ENCODE measurements at places on chromosomes 4 and X.

DNA sequence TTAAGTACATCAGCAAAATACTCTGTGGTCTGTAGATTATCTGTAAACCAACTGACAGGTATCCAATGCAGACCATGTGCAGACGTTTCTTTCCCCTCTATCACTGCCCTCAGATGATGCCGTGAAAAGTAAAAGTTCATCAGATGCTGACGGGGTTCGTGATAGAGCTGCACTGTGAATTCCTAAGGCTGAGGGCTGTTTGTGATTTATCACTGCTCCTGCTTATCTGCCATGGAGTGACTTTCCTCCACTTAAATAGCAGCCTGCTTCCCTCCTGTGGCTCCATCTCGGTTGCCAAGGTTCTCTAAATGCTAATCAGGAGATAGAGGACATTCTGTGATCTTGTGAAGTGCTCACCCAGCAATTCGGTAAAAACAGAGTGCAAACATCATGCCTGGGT lies 89.3 kb upstream of the SRD5A3 start:
- DNase-seq: no peak

GRCh38 chr4:6720202-6720699 lies 4.3 kb downstream of the BLOC1S4 start:
- DNase-seq: peak; percentile 91

DNA sequence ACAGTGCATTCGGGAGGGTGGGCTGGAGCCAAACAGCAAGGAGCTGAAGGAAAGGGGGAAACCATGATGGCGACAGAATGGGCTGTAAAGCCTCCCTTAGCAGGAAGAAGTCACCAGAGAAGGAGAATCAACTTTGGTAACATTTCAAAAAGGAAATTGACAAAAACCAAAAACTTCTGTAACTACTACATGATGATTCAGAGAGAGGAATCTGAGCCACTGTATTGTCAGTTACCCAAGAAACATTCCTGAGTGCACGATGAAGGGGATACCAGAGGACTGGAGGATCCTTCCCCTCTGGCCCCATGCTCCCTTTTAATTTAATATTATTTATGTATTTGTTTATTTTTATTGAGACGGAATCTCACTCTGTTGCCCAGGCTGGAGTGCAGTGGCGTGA lies 26.3 kb downstream of the PDHA1 start:
- no peak for DNase-seq

DNA sequence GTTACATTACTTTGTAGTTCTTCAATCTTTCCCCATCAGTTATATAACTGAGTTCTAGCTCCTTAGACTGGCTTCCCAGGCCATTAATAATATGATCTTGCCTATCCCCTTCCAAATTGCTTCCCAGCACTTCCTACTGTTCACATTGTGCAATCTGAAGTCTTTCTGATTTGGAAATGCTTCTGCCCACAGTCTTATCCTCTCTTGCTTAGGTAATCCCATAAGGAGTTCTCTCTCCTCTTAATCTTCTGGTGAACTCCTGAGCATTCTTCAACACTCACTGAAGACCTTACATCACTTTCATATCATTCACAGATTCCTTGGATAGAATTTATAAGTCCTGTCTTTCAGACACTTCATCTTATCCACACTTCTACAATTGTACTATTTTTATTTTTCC lies 132.7 kb upstream of the TTC29 start:
- DNase-seq: no peak

- no peak for DNase-seq
These were observed 36.7 kb downstream of the CLNK start for GRCh38 chr4:10647846-10648245.

- DNase-seq: no peak
These were observed 1032.7 kb downstream of the ADGRL3 start for GRCh38 chr4:62232814-62233213.

DNA sequence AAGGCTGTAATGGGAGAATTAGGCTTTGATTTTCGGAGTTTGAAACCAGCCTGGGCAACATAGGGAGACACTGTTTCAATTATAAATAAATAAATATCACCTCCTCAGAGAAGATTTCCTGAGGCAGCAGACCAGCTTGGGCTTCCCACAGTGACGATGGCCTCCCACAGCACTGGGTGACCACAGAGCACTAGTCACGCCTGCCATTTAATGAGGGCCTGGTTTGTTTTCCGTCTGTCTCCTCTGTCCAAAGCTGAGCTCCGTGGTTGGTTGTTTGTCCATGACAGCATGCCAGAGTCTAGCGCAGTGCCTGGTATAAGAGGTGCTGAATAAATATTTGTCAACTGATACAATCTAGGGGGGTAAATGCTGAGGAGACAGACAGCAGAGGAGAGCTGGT lies 10.4 kb upstream of the PDGFRA start:
- no peak for DNase-seq

- DNase-seq: no peak
These were observed 31.8 kb downstream of the CPLX1 start for GRCh38 chr4:793941-794621.

GRCh38 chr4:114466299-114466698 lies 132.3 kb upstream of the UGT8 start:
- no peak for DNase-seq

DNA sequence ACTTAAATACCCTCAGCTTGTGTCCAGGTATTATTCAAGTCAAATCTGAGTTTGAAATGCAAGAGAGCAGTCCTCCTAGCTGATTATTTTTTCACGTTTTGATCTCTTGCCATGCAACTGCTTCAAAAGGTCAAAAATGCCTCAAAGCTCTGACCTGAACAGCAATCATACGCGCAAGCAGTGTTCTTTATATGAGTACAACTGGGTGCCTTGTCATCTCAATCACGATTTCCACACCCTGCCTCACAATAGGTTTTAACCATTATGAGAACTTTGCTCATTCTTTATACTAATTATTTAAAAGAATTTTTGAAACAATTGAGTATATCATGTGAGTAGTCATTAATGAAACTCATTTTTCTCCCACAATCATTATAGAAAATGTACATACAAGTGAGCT lies 649.1 kb downstream of the DMD start:
- DNase-seq: no peak

GRCh38 chr4:80911458-80911857 lies 119.0 kb upstream of the BMP3 start:
- no peak for DNase-seq

GRCh38 chr4:174373821-174374220 lies 90.1 kb downstream of the CEP44 start:
- DNase-seq: no peak

DNA sequence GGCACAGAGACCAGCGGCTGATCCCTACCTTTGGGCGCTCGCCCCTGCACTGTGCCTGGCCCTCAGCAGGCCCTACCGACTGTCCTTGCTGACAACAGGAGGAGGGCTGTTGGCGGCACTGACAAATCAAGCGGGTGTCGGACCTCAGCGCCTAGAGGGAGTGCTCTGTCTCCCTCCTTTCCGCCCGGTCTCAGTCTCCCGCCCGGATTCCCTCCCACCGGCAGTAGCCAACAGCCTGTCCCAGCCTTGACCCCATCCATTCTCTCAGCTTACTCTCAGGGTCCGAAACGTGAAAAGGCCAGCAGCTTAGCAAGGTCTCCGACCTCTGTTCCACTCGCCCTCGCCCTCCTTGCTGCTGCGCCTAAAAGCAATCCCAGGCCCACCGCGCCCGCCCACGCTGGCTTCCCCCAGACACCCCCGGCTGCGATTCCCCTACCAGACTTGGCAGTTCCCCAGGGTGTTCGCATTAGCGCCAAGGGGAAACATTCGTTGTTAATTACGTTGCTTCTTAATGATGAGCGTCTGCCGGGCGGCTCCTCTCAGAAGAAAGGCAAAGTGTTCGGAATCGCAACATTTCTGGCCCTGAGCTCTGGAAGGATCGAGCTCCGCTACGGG lies 96.2 kb downstream of the SOWAHB start:
- peak; percentile 52 for DNase-seq

- no peak for DNase-seq
These were observed 2.4 kb downstream of the SRD5A3 start for GRCh38 chr4:55348466-55348865.

DNA sequence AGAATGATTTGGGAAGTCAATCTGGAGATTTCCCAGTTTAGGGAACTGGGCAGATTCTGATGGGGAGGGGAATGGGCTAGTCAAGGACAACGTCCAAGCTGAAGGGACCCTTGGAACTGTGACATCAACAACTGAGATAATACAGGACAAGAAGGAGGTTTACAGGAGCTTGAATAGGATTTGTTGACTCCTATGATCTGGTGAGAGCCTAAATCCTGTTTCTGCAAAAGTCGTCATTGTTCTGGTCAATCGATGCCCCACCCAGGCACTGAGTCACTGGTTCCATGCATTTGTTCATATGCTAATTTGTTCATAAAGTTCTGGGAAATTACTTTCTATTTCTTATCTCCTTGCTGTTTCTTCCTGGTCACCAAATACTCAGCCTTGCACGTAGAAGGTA lies 15.3 kb upstream of the PDGFRA start:
- no peak for DNase-seq

DNA sequence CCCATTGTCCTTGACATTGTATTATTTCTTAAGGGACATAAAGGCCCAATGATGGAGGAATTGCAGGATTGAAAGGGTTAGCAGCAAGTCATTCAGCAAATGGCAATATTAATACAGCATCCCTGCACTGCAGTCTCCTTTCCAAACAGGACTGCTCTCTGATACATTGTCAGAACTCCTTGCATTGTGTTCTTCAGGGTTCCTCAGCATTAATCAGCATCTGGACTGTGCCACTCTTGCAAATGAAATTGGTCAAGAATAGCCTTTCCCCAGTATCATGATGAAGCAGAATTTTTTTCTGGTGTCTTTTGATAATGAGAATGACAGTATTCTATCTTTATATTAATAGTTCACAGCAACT lies 272.6 kb upstream of the HAND2 start:
- DNase-seq: no peak

- DNase-seq: no peak
These were observed 21.5 kb upstream of the HTRA3 start for GRCh38 chr4:8248091-8248490.

GRCh38 chr4:8409264-8410065 lies 31.1 kb downstream of the ACOX3 start:
- DNase-seq: peak; percentile 62

GRCh38 chr4:40908702-40909362 lies 159.1 kb downstream of the NSUN7 start:
- DNase-seq: peak; percentile 48

- no peak for DNase-seq
These were observed 251.0 kb downstream of the ZNF674 start for GRCh38 chrX:46294234-46294633.

GRCh38 chr4:128025319-128025718 lies 35.8 kb upstream of the LARP1B start:
- DNase-seq: no peak

DNA sequence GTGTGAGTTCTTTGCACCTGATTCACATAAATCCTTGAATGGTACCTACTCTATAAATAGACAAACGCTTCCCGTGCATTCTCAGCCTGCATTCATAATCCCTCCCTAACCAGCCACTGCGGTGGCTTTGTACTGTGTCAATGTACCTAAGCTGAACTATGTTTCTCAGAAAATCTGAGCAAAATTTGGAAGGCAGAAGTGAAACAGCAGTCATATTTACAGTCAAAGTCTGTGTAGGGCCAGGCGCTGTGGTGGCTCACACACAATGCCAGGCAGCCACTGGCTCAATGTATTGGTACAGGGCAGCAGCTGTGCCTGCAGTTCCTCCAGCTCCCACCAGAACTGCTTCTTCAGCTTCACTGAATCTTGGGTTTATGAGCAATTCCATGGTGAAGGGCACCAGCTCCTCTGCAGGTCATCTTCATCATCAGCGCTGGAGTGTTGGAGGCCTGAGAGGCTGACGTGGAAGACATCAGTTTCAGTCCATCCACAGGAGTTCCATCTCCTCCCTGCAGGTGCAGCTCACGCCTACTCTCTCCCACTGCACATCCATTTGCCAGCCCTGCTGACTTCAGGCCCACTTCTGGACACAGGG lies 32.3 kb upstream of the IRF2 start:
- no peak for DNase-seq

GRCh38 chrX:120453985-120454384 lies 15.1 kb downstream of the LAMP2 start:
- no peak for DNase-seq

- no peak for DNase-seq
These were observed 690.2 kb downstream of the FAT4 start for GRCh38 chr4:126004941-126005340.

DNA sequence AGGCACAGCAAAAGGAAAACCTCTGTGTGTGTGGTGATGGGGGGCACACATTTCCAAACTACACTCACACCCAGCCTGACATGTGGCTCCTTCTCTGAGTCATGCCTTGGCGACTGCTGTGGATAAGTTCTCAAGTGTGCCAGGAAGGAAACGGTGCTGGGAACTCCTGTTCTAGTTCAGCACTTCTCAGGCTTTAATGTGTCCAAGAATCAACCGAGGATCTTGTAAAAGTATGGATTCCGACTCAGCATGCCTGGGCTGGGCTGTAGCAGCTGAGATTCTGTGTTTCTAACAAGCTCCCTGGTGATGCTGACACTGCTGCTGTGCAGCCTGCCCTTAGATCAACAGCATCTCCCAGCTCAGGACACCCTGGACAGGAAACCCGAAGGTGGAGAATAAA lies 20.2 kb downstream of the CLNK start:
- DNase-seq: no peak

- DNase-seq: no peak
These were observed 6.8 kb downstream of the RBM47 start for GRCh38 chr4:40622913-40623312.

GRCh38 chr4:39908284-39908683 lies 69.4 kb downstream of the PDS5A start:
- DNase-seq: no peak

DNA sequence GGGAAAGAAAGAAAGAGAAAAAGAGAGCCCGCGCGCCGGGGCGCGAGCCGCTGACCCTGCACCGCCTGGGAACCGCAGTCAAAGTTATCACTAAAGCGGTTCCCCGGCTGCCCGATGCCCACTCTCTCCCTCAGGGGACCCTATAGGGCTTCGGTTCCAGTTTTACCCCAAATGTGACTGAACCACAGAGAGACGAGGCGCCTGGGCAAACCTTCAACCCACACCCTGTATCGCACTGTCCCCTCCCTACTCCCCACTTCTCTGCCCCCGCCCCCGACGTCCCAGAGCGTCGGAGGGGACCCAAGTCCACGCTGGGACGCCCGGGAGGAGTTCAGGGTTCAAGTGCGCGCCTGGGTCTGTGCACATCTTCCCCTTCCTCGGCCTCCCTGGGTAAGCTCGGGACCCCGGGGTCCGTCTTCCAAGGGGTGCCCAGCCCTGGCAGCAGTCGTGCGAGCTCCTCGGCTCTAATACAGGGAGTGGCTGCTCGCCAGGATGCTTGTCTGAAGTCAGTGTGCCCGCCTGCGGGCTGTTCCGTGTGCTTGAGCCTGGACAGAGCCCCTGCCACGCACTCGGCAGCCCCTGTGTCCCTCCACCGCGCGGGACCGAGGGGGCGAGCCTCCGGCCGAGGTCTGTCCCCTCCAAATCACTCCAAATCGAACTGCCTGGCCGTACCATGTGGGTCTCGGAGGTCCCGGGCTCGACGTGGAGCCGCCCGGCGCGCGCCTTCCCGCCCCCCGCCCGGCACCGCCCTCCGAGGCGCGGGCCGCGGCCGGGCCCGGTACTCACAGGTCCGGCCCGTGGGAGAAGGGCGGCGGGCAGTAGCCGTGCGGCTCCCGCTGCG lies 960 bp downstream of the TRPC3 start:
- DNase-seq: peak; percentile 18

GRCh38 chrX:13028871-13029636 lies 15.4 kb downstream of the FAM9C start:
- peak; percentile 33 for DNase-seq

GRCh38 chr4:140875746-140876452 lies 119.7 kb upstream of the TBC1D9 start:
- DNase-seq: no peak

- DNase-seq: no peak
These were observed 131.0 kb downstream of the PRKX start for GRCh38 chrX:3582451-3582850.

- DNase-seq: peak; percentile 71
These were observed at the start of gene ADGRA3 for GRCh38 chr4:22515888-22516541. TSS of gene ADGRA3 (minus strand) at chr4:22516066. CDS start at chr4:22515784, 282 bp downstream.

Measured in heart right ventricle (tissue), 16 donors.